ENCODE measurements at places on chromosomes 6 and 20.

GRCh38 chr6:53441761-53442160, 93.0 kb upstream of the ELOVL5 start:
- DNase-seq: peak; percentile 57

GRCh38 chr20:35000922-35001595, 45.4 kb downstream of the MYH7B start:
- DNase-seq: no peak

DNA sequence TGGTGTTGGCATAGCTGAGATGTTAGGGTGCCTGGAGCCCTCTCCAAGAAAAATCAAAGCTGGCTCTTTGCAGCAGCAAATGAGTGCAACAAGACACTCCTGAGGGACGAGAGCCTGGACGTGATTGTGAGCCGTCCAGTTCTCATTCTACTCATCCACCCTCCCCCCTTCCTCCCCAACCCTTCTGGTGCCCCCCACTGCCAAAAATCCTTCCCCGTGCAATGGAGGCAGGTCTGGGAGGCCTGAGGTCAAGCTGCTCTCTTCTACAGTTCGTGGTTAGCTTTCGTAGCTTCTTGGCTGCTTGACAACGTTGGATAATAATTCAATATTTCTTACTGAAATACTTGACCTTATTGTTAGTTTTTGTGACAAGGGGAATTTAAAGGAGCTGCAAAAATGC, 185.3 kb upstream of the SUPT3H start:
- peak; percentile 37 for DNase-seq

DNA sequence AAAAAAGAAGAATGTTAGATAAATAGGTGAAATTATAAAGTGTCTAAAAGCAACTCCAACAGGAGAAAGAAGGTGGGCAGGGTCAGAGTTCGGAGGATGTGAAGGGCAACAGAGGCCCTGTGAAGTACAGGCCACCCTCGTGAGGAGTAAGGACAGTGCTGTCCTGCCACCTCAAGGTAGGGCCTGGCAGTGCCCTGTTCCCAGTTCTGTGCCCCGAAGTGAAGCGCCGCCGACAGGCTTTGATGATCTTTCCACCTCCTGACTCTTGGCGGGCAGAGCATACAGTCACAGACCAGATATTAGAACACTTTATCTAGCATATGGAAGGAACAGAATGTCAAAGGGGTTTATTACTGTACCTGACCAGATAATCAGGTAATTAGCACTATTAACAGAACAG, 75.8 kb downstream of the GJA10 start:
- DNase-seq: no peak

GRCh38 chr6:156650896-156651390, 126.2 kb upstream of the ARID1B start:
- no peak for DNase-seq

DNA sequence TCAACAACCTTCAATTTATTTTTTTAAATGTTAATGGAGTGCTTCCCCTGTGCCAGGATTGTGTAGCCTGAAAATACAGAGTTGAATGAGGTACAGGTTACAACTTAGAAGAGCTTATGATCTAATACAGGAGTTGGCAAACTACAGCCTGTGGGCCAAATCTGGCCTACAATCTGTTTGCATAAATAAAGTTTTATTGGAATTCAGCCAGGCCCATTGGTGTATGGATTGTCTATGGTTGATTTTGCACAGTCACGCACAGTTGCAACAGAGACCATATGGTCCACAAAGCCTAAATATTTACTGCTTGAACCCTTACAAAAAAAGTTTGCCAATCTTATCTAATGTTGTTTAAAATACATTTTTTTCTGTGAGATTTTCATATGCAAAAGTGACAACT, 177.3 kb upstream of the CCN2 start:
- no peak for DNase-seq

- DNase-seq: no peak
Observed at GRCh38 chr6:108847738-108848115, 495 bp upstream of the ARMC2 start.

GRCh38 chr6:43768983-43769525, 957 bp upstream of the VEGFA start:
- peak; percentile 96 for DNase-seq

DNA sequence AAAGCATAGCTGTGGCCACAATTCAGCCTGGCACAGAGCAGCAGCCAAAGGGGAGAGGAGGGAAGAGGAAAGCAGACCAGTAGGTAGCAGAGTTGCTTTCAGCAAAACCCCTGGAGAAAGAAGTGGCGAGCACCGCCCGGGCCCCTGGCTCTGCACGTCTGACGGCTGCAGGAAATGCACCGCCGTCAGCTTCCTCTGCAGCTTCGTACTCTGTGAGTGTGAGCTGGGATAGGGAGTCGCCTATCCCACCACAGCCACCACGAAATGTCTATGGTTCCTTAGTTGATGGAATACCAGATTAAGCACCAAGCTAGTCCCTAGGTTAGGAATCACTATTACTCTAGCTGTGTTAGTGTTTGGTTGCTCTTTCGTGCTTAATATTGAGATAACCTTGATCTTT, 79.9 kb upstream of the NAA20 start:
- DNase-seq: no peak

- no peak for DNase-seq
Observed at GRCh38 chr6:3372184-3372846, 84.5 kb downstream of the SLC22A23 start.

GRCh38 chr6:161027385-161027784, 35.8 kb downstream of the MAP3K4 start:
- no peak for DNase-seq

- DNase-seq: peak; percentile 46
Observed at GRCh38 chr6:106799031-106799894, 169.9 kb downstream of the QRSL1 start.

DNA sequence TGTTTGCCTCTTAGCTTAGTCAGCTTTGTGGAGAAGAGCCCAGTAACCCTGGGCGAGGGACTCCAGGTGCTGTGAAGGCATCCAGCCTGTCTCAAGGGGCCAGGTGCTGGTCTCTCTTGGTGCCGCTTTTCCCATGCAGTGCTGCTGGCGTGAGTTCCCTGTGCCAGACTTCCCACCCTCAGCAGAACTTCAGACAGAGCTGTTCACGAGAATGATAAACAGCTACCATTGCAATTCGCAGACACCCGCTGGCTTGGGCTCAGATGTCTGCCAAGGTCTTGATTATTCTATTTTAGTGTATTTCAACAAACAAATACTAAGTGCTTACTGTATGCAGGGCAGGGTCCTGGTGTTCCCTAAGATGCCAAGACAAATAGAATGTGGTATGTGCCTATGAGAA, 57.7 kb downstream of the RNF217 start:
- no peak for DNase-seq

DNA sequence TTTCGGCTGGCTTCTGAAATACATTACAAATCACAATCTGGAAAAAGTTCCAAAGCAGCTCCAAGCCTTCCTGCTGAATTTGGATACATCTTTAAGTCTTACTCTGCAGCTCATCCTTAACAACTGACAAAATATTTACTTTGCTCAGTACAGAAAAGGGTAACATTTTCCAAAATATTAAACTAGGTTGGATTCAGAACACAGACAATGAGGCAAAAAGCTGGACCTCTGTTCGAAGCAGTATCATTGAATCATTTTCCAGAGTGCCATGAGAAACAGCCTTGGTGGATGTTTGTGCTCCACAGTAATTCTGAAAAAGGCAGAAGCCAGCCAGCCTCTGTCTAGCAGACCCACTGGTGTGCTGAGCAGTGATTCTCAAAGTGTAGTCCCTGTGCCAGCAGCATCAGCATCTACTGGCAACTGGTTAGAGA, 162.1 kb downstream of the AIG1 start:
- no peak for DNase-seq

DNA sequence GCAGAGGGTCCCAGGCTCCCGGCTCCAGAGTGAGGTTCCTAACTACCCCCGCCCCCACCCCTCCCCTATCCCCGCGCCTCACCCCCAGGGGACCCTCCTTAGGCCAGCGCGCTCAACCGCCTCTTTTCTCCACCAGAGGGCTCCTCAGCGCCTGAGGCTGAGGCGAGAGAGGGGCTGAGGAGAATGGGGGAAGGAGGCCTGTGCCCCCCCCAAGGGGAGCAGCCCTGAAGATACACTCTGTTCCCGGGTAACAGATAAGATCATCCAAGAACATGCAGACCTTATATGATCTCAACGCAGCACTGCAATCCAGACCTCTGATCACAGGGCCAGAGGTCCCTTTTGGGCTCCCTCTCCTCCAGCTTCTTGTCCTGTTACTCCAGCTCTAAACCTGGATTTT, 43.3 kb upstream of the MRPS10 start:
- peak; percentile 25 for DNase-seq

DNA sequence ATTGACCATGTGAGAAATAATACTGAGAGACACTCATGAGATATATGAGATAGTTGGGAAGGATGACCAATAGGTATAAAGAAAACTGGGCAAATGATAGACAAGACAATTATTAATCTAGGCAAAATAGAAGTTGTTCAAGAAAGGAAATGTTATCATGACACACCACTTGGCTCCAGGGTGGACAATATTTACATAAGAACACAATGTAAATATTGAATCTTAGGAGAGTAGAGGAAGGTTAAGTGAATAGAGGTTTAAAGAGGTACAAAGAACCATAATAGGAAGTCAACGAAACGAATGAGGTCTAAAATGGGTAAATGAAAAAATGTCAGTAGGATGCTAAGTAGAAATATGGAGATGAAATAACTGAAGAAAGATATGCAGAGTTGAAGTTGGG, 126.5 kb downstream of the MBOAT1 start:
- DNase-seq: no peak

GRCh38 chr6:160998766-160999165, 7.2 kb downstream of the MAP3K4 start:
- no peak for DNase-seq

- no peak for DNase-seq
Observed at GRCh38 chr6:71351190-71351589, 62.6 kb downstream of the OGFRL1 start.

GRCh38 chr6:147986846-147987245, 355.8 kb upstream of the SASH1 start:
- DNase-seq: no peak

DNA sequence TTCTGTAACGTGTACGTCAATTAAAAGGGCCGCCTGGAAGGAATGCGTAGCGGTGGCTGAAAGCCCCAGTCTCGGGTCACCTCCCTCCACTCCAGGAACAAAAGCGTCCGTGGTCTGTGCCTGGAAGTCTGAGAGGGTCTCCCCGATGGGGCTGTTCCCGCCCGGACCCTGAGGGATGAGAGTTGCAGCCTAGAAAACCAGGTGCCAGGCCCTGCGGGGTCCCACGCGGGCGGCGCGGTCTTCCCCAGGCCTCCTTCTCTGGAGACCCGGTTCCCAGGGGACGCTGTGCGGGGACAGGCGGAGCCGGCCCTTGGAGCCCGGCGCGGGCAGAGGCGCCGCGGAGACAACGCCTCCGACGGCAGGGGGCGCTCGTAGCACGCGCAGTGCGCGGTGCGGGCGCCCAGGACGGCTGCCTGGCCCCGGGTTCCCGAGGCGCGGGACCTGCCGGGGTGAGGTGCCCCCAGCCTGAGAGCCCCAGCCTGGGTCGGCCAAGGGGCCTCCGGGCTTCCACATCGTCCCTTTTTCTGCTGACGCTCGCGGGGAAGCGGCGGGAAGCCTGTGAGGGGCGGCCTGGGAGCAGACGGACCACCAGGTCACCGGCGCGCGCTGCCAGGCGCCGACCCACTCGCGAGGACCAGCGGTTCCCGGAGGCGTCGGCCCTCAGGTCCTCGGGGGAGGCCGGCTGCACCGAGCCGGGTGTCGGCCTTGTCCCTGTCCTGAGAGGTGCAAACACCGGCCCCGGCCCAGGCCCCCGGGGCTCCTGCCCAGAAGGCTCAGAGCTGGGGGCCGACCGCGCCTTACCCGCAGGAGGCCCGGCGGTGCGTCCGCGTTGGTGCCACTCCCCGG, 5.3 kb upstream of the FOXC1 start:
- peak; percentile 52 for DNase-seq

DNA sequence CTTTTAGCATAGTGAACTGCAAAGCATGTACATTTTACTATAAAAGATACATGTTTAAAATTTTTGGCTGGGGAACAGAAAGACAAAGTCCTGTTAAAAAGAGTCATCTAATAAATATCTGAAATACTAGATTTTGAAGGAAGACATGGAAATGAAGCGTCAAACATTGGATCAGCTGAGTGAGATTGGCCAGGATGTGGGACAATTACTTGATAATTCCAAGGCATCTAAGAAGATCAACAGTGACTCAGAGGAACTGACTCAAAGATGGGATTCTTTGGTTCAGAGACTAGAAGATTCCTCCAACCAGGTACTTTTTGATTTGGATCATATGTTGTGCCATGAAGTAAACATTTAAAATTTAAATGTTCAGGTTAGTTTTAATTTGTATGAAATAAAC, 162.3 kb downstream of the UTRN start:
- DNase-seq: peak; percentile 58

DNA sequence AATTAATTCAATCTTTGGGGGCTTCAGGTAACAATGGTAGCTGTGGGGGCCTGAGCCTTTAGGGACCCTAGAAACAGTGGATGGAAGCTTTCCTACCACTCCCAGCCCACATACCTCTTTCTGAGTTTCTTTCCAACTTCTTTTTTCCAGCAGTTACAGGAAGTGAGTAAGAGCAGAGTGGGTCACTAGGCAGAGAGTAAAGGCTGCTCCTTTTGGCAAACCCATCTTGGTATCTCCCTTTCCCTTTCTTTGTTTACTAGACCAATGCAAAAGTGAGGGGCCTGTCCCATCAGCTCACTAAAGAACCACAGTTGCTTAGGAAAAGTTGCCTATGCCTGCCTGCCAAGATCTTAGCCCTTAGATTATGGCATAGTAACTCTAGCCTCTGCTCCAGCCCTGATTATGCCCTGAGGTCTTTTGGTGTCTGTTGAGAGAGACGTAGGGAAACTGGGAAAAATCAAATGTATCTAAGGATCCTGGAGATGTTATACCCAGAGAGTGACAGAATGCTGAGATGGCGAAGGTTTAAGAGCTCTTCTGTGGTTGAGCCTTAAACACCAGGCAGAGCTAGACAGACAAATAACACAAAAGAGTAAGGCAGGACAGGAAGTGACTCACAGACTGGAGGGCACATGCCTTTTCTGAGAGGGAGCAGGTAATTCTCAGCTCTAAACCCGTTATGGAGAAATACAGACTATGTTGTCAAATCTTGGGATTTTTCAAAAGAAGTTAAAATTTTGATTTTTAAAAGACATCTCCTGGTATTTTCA, 31.3 kb downstream of the TRMT6 start:
- peak; percentile 67 for DNase-seq

GRCh38 chr6:159701413-159701999, 8.5 kb upstream of the SOD2 start:
- peak; percentile 95 for DNase-seq

DNA sequence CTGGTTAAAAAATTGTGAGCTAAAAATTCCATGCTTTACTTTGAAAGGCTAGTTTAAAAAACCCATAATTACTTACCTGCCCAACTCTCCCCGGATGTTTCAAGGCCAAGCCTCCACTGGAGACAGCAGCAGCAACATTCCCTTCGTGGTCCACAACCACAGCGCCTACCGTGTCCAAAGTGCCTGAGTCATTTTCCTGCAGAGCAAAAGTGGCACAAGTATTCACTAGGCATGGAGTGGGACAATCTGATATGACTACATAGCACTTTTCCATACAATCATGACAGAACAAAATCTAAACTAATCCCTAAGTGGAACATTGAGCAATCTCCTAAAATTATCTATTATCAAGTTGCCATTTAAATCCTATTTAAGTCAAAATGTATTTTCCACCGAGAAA, 104.8 kb downstream of the TASP1 start:
- DNase-seq: no peak

- no peak for DNase-seq
Observed at GRCh38 chr6:45709781-45710220, 305.9 kb downstream of the CLIC5 start.

GRCh38 chr6:142716097-142716496, 228.9 kb downstream of the HIVEP2 start:
- no peak for DNase-seq

- DNase-seq: peak; percentile 26
Observed at GRCh38 chr6:136775548-136775947, 16.7 kb downstream of the MAP3K5 start.

- DNase-seq: no peak
Observed at GRCh38 chr6:35299674-35300073, 2.1 kb downstream of the DEF6 start.

Data from cardiac fibroblast (primary cell).